Tracheal epithelial cell (primary cell): ENCODE measurements at places on chromosomes 6 and 20. TPM values are rescaled to one million over a fixed set of nuclear protein-coding genes. Genes with fewer than 3 reads are reported as not detected.

RIMS4 gene
- total RNA-seq: under 0.01 TPM in 1 of 2 replicates, not detected in the other

LHFPL5 gene
- total RNA-seq: not detected in 2 replicates

OVOL2 gene
- total RNA-seq: 3.6 and 24.5 TPM in 2 replicates

RNF217 gene
- 20.0 and 20.5 TPM in 2 replicates for total RNA-seq

LRRC73 gene
- total RNA-seq: under 0.01 and 0.24 TPM in 2 replicates

SLC12A5 gene
- total RNA-seq: under 0.01 TPM in 1 of 2 replicates, not detected in the other

MCHR2 gene
- total RNA-seq: not detected in 2 replicates

STX16 gene
- total RNA-seq: 29.9 and 34.3 TPM in 2 replicates

APOBEC2 gene
- not detected in 2 replicates for total RNA-seq

BHLHE23 gene
- total RNA-seq: not detected in 2 replicates

RNGTT gene
- total RNA-seq: 20.7 and 25.1 TPM in 2 replicates

MRAP2 gene
- 0.21 and 0.96 TPM in 2 replicates for total RNA-seq
